Thyroid gland (tissue), 4 donors: ENCODE measurements at places on chromosomes 2 and 18. TPM values are rescaled to one million over a fixed set of nuclear protein-coding genes. Genes with fewer than 3 reads are reported as not detected.
A peak's percentile ranks its signal among the peaks of the same experiment; 100 is the strongest.

The ALPG gene
- total RNA-seq = not detected

The EMILIN1 gene
- total RNA-seq = 35.4 TPM

The GFPT1 gene
- total RNA-seq = 125 TPM

The MRPL30 gene
- 46.4 TPM for total RNA-seq

The MEP1B gene
- not detected for total RNA-seq

The RUFY4 gene
- not detected for total RNA-seq

The GREB1 gene
- total RNA-seq = 1.2 TPM

The POTEJ gene
- not detected for total RNA-seq

The NR4A2 gene
- total RNA-seq = 7.5 TPM

The GPR45 gene
- total RNA-seq = not detected

The MERTK gene
- total RNA-seq = 36.7 TPM

The PLEK gene
- 4.0 TPM for total RNA-seq

The DHRS9 gene
- total RNA-seq = not detected

DNA sequence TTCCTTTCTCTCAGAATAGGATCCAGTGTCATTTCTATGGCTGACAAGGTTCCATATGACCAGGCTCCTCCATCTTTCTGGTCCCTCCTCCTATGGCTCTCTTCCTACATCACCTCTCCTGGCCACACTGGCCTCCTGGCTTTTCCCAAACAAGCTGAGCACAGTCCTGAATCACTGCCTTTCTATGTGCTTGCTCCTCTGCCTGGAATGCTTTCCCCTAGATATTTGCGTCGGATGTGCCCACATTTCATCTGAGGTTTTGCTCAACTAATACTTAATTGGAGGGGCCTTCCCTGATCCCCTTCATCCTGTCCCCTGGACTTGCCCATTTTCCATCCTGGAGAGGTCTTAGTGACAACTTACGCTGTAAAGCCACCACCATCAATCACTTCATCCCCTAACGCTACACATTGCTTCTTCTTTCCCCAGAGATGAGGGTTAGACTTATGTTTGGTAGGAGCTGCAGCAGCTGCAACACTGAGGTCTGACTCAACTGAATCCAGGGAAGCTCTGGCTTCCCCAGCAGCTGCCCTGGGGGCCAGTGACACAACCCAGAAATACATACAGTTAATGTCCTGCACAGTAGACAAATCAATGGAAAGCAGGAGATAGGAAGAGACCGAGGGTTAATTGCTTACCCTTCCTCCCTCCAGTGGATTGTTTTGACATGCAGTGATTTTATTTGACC, 42.9 kb downstream of the QPCT start:
- no peak overlapping the region for H3K27ac ChIP-seq
- no peaks in the 10 kb centered on the region for H3K27me3 ChIP-seq

DNA sequence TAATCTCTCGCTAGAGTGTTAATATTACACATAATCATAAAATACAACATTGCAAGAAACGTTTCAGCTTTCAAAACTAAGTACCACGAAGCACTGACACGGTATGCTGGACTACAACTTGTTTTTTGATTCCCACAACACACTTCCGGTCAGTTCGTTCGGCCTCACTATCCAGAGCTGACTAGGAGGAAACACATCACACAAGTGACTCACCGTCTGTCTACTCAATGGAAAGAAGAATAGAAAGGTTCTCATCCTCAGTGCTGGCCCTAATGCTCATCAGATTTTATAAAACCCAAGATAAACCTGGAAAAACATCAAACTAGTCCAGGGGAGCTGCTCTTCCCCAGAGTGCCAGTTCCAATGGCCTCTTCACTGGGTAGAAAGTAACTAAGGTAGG, 42.9 kb downstream of the ZNF385B start:
- no peaks in the 10 kb centered on the region for H3K27me3 ChIP-seq
- H3K4me1 ChIP-seq = no peaks in the 10 kb centered on the region
- H3K27ac ChIP-seq = no peak overlapping the region
- no peaks in the 10 kb centered on the region for H3K36me3 ChIP-seq
- H3K4me3 ChIP-seq = no peak overlapping the region

DNA sequence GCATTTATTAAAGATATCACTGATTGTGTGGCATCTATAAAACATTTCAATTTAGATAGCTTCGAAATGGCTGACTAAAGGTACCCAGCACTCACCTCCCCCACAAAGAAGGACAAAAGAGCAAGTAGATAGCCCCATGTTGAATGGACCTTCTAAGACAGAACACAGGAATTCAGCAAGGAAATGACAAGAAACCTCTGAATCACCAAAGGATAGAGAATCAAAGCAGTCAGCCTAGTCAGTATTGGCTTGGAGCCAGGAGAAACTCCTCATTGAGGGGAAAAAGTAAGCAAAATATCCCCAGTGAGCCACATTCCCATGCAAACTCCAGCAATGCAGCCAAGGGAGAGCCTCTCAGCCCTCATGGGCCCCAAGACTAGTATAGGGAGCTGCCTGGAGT, 113.7 kb downstream of the BARD1 start:
- no peaks in the 10 kb centered on the region for H3K36me3 ChIP-seq
- no peaks in the 10 kb centered on the region for H3K4me1 ChIP-seq
- DNase-seq = no peak
- no peak overlapping the region for H3K4me3 ChIP-seq
- H3K27ac ChIP-seq = no peak overlapping the region

GRCh38 chr2:216139884-216140283, 30.7 kb downstream of the XRCC5 start:
- DNase-seq = peak; percentile 21
- H3K27me3 ChIP-seq = no peaks in the 10 kb centered on the region
- no peak overlapping the region for H3K4me3 ChIP-seq
- H3K4me1 ChIP-seq = peaks cover 4% of the 10 kb centered on the region
- H3K27ac ChIP-seq = no peak overlapping the region
- H3K36me3 ChIP-seq = peaks cover 55% of the 10 kb centered on the region

DNA sequence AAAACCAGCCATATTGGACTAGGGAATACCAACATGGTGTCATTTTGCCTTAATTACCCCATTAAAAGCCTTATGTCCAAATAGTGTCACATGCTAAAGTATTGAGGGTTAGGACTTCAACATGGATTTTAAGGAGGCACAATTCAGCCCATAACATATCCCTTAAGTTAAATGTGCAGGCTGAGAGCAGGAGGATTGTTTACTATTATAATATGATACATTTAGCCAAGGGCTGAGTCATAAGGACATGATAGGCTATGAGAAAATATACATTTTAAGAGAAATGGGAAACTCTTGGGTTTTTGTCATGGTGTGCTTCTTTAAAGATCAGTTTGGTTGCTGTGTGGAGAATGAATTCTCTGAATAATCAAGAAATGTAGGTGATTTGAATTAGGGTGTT, 136.8 kb downstream of the RDH14 start:
- H3K27me3 ChIP-seq = no peaks in the 10 kb centered on the region
- no peak for DNase-seq
- H3K36me3 ChIP-seq = no peaks in the 10 kb centered on the region
- H3K27ac ChIP-seq = no peak overlapping the region

DNA sequence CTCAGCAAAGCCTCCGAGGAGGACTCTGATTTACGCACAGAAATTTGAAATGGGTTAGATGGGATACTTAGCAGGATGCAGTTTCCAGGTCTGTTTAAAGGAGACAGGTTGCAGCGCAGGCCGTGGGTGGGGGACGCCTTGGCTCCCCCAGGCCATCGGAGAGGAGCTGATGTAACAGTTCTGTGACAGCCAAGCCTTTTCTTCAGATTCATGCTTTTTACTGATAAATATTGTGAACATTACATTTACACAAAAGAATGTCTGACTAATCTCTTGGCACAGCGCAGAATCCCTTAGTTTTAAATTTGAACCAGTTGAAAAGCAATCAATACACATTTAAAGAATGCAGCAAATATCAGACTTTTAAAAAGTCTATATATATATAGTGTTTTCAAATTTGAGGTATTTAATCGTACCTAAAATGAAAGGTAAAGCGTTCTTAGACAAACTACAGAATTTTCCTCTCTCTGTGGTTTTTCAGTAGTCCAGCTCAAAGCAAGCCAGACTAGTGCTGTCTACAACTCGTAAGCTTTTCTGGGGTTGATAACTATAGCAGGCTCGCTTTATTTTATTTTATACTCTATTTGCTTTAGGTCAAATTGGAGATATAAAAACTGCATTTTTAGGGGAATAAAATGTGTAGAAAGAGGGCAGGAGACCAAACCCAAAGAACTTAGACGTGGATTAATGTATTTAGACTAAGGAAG, 221.9 kb downstream of the PIEZO2 start:
- no peak overlapping the region for H3K4me3 ChIP-seq
- no peak for DNase-seq
- H3K27ac ChIP-seq = no peak overlapping the region

- H3K27ac ChIP-seq = no peak overlapping the region
- H3K4me1 ChIP-seq = no peaks in the 10 kb centered on the region
- no peaks in the 10 kb centered on the region for H3K27me3 ChIP-seq
Observed at GRCh38 chr2:144183727-144184126, 336.2 kb downstream of the ZEB2 start.

GRCh38 chr2:88452565-88452905, at the start of gene FOXI3:
Gene FOXI3, minus strand, starts transcription at chr2:88452693. Its CDS starts 158 bp downstream, at chr2:88452535.
- H3K27me3 ChIP-seq = peaks cover 34% of the 10 kb centered on the region
- H3K4me3 ChIP-seq = no peak within 1 kb of the TSS
- H3K27ac ChIP-seq = no peak within 1 kb of the TSS
- no peak for DNase-seq

GRCh38 chr18:37845498-37845897, 279.9 kb upstream of the CELF4 start:
- DNase-seq = no peak
- no peak overlapping the region for H3K27ac ChIP-seq
- H3K4me3 ChIP-seq = no peak overlapping the region
- H3K27me3 ChIP-seq = no peaks in the 10 kb centered on the region
- no peaks in the 10 kb centered on the region for H3K4me1 ChIP-seq

- no peaks in the 10 kb centered on the region for H3K36me3 ChIP-seq
- peaks cover 7% of the 10 kb centered on the region for H3K4me1 ChIP-seq
- H3K4me3 ChIP-seq = no peak overlapping the region
- H3K27ac ChIP-seq = peak overlapping the region; percentile 24
- no peaks in the 10 kb centered on the region for H3K27me3 ChIP-seq
Observed at GRCh38 chr2:48525269-48525943, 4.5 kb upstream of the STON1 start.

DNA sequence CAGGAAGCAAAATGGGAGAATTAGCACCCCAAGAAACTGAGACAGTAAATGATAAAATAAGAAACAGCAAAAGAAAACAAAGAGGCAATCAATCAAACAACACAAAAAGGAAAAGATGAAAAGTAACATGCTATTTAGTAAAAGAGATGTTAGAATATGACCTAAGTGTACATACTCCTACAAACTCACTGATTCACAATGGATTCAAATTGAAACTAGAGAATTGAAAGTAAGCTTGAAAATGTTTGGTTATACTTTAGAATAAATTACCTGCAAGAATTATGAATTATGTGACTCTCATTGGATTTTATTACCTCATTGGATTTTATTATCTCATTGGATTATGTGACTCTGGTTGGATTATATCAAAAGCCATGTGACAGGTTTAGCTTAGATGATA, 22.8 kb upstream of the CCNYL1 start:
- no peak for DNase-seq
- no peak overlapping the region for H3K27ac ChIP-seq
- no peak overlapping the region for H3K4me3 ChIP-seq
- H3K27me3 ChIP-seq = no peaks in the 10 kb centered on the region
- no peaks in the 10 kb centered on the region for H3K36me3 ChIP-seq

- no peaks in the 10 kb centered on the region for H3K4me1 ChIP-seq
- no peak for DNase-seq
- H3K36me3 ChIP-seq = no peaks in the 10 kb centered on the region
- no peaks in the 10 kb centered on the region for H3K27me3 ChIP-seq
Observed at GRCh38 chr2:234792621-234793022, 159.2 kb upstream of the SH3BP4 start.

DNA sequence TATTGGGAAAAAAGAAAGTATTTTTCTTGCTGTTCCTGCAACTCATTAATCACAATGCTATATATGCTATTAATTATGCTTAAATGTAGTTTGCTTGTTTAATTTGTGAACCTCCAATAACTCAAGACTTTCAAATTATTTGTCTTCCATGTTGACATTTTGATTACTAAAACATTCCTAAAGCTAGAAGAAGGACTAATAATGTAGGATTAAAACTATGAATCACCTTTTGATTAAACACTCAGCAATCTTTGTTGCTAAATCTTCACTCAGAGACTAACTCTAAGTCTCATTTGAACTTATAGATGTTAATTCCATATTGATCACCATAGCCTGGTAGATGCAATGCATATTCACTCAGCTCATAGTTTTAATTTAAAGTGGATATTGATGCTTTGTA, 524.6 kb upstream of the ZEB2 start:
- no peak for DNase-seq
- H3K27ac ChIP-seq = no peak overlapping the region
- H3K36me3 ChIP-seq = no peaks in the 10 kb centered on the region

- H3K27me3 ChIP-seq = no peaks in the 10 kb centered on the region
- no peak overlapping the region for H3K4me3 ChIP-seq
- no peak overlapping the region for H3K27ac ChIP-seq
- H3K4me1 ChIP-seq = no peaks in the 10 kb centered on the region
- no peaks in the 10 kb centered on the region for H3K36me3 ChIP-seq
Observed at GRCh38 chr2:27942612-27943547, 52.4 kb downstream of the BABAM2 start.

DNA sequence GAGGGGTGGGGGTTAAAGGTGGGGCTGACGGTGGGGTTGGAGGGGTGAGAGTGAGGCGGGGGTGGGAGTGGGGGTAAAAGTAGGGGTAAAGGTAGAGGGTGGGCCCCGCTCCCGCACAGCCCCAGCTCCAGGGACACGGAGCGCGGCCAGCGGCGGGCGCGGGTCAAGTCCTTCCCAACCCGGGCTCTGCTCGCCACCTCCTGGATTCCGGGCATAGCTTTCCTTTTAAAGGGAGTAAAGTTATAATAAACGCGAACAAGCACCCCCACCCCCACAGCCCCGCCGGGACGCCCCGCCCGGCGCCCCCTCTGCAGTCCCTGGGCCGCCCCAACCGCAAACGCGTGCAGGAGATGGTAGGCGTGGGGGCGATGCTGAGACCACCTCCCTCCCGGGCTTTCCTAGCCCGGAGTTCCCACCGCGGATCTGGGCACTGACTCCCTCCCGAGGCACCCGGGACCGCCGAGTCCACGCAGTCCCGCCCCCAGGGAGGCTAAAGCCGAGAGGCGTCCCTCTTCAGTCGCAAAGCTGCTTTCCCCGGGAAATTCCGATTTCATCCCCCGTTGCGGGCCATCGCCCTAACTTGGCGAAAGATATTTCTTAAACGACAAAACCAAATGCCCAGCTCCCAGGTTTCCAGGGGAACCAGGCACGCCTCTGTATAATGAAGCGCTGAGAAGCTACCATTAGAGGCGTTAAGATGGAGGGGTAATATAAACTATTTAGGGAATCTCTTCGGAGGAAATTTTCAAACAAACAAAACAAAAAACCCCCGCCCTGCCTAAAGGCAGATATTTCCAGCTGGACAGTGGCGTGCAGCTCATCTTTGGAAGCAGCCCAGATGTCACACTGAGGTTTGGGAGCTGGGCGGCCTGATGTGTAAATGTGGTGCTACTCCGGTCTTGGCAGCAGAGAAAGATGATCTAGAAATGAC, at the start of gene LIMS2:
Gene LIMS2 (minus strand): TSS at position 200 of the 931 bp plus-strand sequence. CDS start 506 bp downstream, outside the sequence.
- peak within 1 kb of the TSS; percentile 22 for H3K4me3 ChIP-seq
- peak within 1 kb of the TSS; percentile 62 for H3K27ac ChIP-seq
- no peaks in the 10 kb centered on the region for H3K27me3 ChIP-seq

- H3K27ac ChIP-seq = no peak overlapping the region
- H3K27me3 ChIP-seq = no peaks in the 10 kb centered on the region
- H3K4me1 ChIP-seq = no peaks in the 10 kb centered on the region
- H3K36me3 ChIP-seq = no peaks in the 10 kb centered on the region
- H3K4me3 ChIP-seq = no peak overlapping the region
Observed at GRCh38 chr18:75036917-75037688, 171.8 kb downstream of the PTGR3 start.
